ENCODE measurements at places on chromosomes 7 and 10.

DNA sequence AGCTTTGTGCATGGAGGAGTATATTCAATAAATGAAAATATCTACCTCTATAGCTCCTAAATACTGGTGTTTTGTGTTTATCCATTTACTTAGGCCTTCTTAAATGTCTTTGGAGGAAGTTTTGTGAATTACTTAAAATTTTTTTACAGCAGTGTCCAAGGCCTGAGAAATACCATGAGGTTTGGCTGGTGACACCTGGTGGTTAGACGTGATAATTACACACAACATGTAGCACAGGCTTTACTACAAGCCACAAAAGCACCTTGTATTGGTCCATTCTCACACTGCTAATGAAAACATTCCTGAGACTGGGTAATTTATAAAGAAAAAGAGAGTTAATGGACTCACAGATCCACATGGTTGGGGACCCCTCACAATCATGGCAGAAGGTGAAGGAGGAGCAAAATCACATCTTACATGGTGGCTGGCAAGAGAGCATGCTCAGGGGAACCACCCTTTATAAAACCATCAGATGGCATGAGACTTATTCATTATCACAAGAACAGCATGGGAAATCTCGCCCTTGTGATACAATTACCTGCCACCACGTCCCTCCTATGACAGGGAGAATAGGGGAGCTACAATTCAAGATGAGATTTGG, 20.6 kb downstream of the HYAL4 start:
- peak; percentile 48 for DNase-seq

GRCh38 chr7:26853788-26854393, 10.5 kb downstream of the SKAP2 start:
- peak; percentile 21 for DNase-seq

- no peak for DNase-seq
Observed at GRCh38 chr7:113440173-113440572, 321.8 kb upstream of the SMIM30 start.

DNA sequence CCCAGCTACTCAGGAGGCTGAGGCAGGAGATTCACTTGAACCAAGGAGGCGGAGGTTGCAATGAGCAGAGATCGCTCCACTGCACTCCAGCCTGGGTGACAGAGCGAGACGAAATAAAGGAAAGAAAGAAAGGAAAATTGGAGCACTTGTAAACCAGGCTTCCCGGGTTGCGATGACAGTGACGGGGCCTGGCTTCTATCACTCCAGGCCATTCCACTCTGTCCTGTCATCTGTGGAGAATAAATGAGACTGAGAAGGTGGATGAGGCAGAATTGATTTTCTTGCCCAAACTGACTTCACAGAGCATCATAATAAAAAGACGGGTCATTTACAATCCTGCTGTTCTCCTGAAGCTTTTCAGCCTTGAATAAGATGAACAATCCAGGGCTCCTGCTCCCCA, 12.1 kb upstream of the KPNA7 start:
- DNase-seq = no peak

DNA sequence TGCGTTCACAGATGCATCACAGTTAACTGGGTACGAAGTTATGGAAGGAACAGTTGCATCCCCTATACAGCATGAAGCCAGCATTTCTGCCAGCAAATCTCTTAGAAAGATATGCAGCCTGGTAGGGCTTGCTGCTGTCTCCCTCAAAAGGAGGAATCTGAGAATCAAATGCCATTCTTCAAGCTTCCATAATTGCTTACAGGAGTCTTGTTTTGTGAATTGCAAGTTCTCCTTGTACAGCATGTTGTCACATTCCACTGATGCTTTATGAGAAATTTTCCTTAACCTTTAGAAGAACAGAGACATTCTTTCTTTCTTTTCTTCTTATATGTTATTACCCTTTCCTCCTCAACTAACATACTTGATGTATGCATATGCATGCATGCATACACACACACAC, 134.6 kb downstream of the CHRM2 start:
- no peak for DNase-seq

- DNase-seq = peak; percentile 98
Observed at GRCh38 chr7:2248984-2249694, 7.1 kb downstream of the NUDT1 start.

Data from foreskin fibroblast (primary cell).